ENCODE measurements at places on chromosomes 5 and 9. TPM values are rescaled to one million over a fixed set of nuclear protein-coding genes. Genes with fewer than 3 reads are reported as not detected.

FOXD4 gene
- 0.47 TPM for total RNA-seq

SPATA31A3 gene
- not detected for total RNA-seq

TNFSF15 gene
- not detected for total RNA-seq

PAXX gene
- 59.3 TPM for total RNA-seq

GRXCR2 gene
- not detected for total RNA-seq

OR1L6 gene
- total RNA-seq = not detected

FGF10 gene
- 0.44 TPM for total RNA-seq

SH2D3C gene
- total RNA-seq = 0.74 TPM

BRINP1 gene
- total RNA-seq = 3.3 TPM

PCDHB11 gene
- 2.6 TPM for total RNA-seq

SPRY4 gene
- 69.8 TPM for total RNA-seq

SKP1 gene
- 427 TPM for total RNA-seq

CBY3 gene
- not detected for total RNA-seq

AHRR gene
- 1.5 TPM for total RNA-seq

GRCh38 chr5:34499001-34499734, 157.0 kb upstream of the RAI14 start:
- DNase-seq = no peak

- DNase-seq = no peak
Measured at GRCh38 chr5:55187370-55187769, 14.4 kb upstream of the CDC20B start.

- DNase-seq = peak; percentile 97
Measured at GRCh38 chr9:34591248-34591916, 1.9 kb upstream of the CNTFR start.

GRCh38 chr9:118558891-118559290, 810.3 kb downstream of the BRINP1 start:
- no peak for DNase-seq

GRCh38 chr5:127906562-127907204, 176.9 kb upstream of the SLC12A2 start:
- DNase-seq = no peak

GRCh38 chr9:20593537-20593936, 28.8 kb downstream of the MLLT3 start:
- DNase-seq = no peak

- no peak for DNase-seq
Measured at GRCh38 chr5:96013254-96013653, 51.6 kb upstream of the ELL2 start.

- no peak for DNase-seq
Measured at GRCh38 chr5:2562036-2562435, 189.4 kb downstream of the IRX2 start.

GRCh38 chr5:32365623-32366022, 52.9 kb upstream of the MTMR12 start:
- no peak for DNase-seq

DNA sequence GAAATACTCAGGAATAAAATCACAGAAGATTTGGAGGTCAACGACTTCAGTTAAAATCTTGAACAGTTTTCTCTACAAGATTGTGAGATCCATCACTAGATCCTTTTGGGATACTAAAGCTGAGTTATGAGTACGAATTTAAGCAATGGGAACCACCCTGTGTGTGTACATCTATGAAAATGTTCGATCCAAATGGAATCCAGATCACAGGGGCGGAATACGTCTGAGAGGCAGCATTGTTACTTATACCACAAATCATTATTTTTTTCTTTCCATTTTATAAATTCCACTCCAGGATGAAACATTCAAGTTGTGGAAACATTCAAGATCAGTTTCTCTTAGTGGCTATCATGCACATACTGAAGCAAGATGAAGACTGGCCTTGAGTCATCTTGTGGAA, 239.3 kb upstream of the PAPPA start:
- no peak for DNase-seq

DNA sequence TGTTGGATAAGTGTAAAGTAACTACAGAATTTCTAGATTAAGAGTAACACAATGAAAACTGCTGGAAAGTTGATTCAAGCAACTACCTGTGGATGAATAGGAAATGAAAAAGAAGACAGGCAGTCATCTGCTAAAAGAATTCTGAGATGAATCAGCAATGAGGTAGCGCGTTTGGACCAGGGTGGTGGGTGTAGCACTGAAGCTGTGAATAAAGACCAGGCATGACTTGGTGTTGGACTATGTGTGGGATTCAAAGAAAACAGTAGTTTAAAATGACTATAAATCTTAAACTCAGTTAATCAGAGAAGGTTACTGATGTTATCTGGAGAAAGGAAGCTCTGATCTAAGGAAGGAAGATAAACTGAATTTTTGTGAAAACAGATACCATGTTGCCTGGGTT, 159.8 kb downstream of the FBN2 start:
- DNase-seq = no peak

- DNase-seq = no peak
Measured at GRCh38 chr5:65563777-65564176, 681 bp downstream of the PPWD1 start.

DNA sequence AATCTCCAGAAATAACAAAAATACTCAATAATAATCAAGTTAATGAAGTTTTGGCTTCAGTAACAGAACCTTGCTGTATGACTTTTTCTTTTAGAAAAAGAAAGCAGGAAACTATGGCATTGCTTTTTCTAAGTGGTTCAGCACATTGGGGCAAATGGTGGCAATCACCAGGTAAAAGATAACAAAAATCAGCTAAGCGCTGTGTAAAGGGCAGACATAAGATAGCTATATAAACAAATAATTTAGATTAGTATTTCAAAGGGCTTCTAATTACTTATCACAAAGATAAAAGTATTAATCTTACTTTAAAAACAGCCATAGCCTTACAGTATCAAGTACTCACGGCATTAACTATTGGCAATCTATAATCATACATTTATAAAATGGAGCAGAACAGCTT, 10.0 kb downstream of the TMEM161B start:
- DNase-seq = no peak

GRCh38 chr5:179827680-179828079, 7.0 kb downstream of the SQSTM1 start:
- peak; percentile 59 for DNase-seq

GRCh38 chr5:142012186-142012785, 541 bp downstream of the GNPDA1 start:
- peak; percentile 93 for DNase-seq

- no peak for DNase-seq
Measured at GRCh38 chr9:95777136-95777535, 98.4 kb upstream of the ERCC6L2 start.

- DNase-seq = no peak
Measured at GRCh38 chr5:55885359-55885758, 34.2 kb downstream of the IL31RA start.

- no peak for DNase-seq
Measured at GRCh38 chr5:179171251-179171815, 111.2 kb downstream of the ZNF354C start.

GRCh38 chr5:6745706-6746222, 32.5 kb downstream of the TENT4A start:
- no peak for DNase-seq

GRCh38 chr5:34496701-34497469, 159.2 kb upstream of the RAI14 start:
- DNase-seq = no peak

DNA sequence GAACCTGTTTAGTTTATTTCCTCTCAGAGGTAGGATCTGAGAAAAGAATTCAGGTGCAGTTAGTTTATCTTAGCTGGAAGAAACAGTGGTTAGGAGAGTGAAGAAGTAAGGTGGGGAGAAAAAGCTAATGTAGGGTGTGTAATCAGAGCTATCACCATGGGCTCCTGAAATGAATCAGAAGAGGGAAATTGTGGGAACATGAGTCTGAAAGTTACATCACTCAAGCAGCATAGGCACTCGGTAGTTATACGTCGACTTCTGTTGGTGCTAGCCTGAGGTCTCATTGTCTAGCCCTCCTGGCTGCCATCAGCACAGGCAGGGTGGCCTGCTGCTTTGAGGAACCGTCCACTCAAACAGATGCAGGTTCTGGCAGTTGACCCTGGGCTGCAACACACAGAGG, 56.7 kb upstream of the NPR3 start:
- no peak for DNase-seq

DNA sequence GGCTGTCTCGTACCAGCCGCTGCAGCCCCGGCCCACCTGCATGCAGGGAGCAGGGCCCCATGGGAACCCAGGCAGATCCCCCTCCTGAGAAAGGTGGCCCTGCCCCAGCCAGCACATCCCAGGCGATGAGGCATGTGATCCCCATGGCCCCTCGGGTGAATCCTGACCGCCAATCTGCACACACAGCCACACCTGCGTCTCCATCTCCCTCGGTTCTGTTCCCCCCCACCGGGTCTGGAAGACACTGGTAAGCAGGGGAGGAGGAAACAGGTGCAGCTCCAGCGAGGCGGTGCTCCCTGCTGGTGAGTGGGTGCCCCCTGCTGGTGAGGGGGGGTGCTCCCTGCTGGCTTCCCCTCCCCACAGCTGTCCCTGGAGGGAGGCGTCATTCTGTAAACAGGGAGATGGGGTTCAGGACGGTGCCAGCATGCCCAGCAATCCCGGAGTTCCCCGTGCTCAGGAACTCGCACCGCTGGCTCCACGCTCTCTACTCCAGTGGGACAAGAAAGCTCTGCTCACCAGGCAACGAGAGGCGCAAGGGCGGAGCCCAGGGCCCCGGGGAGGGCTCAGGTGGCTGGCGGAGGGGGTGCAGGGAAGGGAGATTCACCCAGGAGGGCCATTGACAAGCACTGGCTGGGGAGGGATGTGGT, 28.4 kb upstream of the SLC12A7 start:
- peak; percentile 71 for DNase-seq

DNA sequence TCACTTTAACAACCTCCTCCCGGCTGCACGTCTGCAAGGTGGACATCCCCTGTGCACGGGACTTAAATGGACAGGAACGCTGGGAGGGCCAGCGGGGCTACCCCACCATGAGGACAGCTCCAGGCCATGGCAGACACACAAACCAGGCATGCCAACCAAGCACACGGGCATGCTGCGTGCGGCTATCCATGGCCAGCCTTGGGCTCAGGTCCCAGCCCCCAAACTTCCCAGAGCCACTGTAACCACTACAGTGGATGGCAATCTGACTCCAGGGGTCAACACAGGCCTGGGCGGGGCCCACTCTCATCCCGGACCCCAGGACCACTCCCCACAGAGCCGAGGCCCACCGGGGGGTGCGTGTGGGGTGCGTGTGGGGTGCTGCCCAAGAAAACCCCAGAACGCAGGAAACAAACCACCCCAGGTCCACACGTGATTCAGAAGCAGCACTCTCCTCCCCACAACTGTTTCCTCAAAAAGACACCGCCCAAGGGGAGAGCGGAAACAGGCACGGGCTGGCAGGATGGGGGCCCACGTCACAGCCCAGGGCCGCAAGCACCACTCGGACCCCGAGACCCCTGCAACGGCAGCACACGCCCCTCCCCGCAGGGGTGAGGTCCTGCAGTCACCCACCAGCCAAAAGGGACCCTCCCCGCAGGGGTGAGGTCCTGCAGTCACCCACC, 7.4 kb downstream of the SLC12A7 start:
- no peak for DNase-seq

DNA sequence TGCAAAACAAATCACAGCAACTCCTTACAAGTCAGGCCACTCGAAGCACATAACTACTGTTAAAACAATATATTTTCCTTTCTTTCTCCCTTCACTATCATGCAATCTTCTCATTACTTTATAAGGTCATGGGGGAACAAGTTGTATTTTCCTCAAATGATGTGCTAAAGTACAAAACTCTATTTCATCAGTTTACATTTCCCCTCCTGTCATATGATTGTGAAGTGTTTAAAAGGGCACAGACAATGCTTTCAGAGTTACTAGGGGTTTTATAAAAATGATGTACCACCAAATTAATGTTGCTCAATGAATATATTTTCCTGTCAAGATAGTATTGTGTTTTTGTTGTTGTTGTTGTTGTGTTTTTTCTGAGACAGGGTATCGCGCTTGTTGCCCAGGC, 34.1 kb downstream of the MAPKAP1 start:
- DNase-seq = no peak

DNA sequence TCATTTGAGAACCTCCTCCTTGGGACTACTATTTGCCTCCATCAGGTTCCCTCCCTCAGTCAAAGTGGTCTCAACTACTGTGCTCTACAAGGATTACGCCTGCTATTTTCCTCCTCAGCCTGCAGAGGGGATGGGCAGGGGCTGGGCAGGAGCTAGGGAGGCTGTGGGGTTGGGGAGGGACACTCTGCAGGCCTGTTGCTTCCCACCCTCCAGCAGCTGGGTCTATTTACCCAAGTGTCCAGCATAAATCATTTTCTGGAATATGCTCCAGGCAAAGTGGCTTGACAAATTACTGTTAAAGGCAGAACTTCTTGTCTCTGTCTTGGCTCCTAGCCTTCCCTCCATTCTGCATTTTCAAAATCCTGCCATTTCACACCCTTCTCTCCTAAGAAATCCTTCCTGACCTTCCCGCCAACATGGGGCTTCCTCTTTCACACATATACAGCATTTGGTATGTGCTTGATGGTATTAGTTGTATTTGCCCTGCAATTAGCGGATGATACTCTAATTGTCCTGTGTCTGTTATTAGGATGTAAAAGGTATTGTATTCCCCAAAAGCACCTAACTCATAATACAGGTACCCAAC, 106.7 kb downstream of the EFNA5 start:
- DNase-seq = peak; percentile 73

DNA sequence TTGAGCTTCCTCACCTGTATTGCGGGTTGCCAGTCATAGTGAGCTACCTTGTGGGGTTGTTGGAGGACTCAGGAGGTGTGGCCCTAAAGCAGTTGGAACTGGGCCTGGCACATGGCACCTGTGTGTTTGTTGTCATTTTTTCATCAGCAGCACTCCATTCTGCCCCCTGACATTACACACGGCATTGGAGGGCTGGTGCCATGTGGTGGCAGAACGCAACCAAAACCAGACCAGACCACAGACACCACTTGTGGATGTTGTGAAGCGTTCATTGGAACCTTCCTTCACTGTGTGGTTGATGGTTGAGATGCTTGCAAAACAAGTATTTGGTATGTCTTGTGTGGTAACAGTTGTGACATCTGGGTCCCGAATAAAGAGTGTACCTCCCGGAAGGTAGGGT, 113.2 kb upstream of the ERCC6L2 start:
- DNase-seq = no peak

- DNase-seq = no peak
Measured at GRCh38 chr5:61649231-61649630, 317.2 kb downstream of the ZSWIM6 start.

DNA sequence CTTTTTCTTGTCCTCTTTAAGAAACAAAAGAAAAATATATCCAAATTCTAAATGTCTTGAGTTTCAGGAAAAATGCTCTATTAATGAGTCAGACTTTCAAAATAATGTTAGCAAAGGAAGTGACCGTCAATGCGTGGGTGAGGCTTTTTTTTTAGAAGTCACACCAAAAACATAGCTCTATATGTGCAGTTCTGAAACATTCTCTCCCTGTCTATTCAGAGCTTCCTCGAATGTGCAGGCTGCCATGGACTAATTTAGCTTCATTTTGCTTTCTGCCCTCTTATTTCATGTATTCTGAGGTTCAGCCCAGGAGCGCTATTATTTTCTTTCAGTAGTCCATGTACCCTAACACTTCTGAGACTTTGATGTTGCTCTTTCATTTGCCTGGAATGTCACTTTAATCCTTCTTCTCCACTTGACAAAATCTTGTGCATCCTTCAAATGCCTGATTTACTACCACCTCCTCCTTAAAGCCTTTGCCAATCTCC, 72.5 kb upstream of the RASA1 start:
- DNase-seq = no peak

Measured in endodermal cell (in vitro differentiated cells).